ENCODE measurements at places on chromosomes 4 and X. TPM values are rescaled to one million over a fixed set of nuclear protein-coding genes. Genes with fewer than 3 reads are reported as not detected.

CT45A5 gene
- total RNA-seq: not detected

STARD8 gene
- total RNA-seq: 25.4 TPM

SLC2A9 gene
- total RNA-seq: 9.3 TPM

UNC5C gene
- total RNA-seq: 4.7 TPM

CDX4 gene
- total RNA-seq: not detected

MAGED4 gene
- total RNA-seq: 15.9 TPM

GRCh38 chr4:153295131-153295755, 49.2 kb upstream of the MND1 start:
- H3K36me3 ChIP-seq: no peaks in the 10 kb centered on the region
- peak overlapping the region; percentile 65 for H3K27ac ChIP-seq
- no peaks in the 10 kb centered on the region for H3K4me1 ChIP-seq
- H3K27me3 ChIP-seq: no peaks in the 10 kb centered on the region
- no peak overlapping the region for H3K4me3 ChIP-seq

- H3K4me1 ChIP-seq: no peaks in the 10 kb centered on the region
- H3K36me3 ChIP-seq: no peaks in the 10 kb centered on the region
- DNase-seq: no peak
- no peak overlapping the region for H3K4me3 ChIP-seq
Observed at GRCh38 chr4:168524006-168524405, 27.2 kb downstream of the PALLD start.

DNA sequence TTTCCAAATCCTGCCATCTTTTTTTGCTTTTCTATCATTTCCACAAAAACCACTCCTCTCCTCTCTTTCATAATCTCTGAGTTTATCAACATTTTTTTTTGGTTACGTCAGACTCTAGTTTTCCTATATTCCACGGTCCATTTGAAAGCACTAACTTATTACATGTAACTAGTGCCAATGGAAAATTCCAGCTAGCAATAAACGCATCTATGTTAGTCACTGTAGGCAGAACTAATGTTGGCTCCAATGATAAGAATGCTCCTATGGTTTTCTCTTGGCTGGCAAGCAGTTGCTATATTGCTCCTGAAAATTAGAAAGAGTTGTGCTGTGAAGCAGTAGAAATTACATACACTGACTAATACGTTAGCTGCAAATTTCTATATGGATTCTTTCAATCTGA, 634.6 kb upstream of the FTHL17 start:
- no peak overlapping the region for H3K27ac ChIP-seq
- no peak overlapping the region for H3K4me3 ChIP-seq
- no peaks in the 10 kb centered on the region for H3K27me3 ChIP-seq
- no peak for DNase-seq
- no peaks in the 10 kb centered on the region for H3K4me1 ChIP-seq

DNA sequence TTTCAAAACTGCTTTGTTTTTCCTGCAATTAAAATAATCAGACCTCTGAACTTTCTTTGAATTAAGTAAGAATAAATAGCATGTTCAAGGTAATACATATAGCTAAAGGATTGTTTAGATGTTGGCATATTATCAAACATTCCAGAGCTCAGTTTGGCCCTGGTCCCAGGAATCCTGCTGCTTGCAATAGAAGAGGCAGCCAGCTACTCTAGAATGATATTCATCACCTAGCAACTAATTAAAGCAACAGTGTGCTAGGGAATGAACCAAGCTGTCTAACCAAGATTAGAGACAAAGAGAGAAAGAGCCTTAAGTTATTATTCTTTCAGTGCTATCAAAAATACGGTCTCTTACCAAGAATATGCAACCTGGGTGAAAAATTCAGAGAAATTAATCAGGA, 460.9 kb downstream of the GABRG1 start:
- H3K36me3 ChIP-seq: no peaks in the 10 kb centered on the region
- no peaks in the 10 kb centered on the region for H3K4me1 ChIP-seq
- H3K4me3 ChIP-seq: no peak overlapping the region
- H3K27me3 ChIP-seq: no peaks in the 10 kb centered on the region
- DNase-seq: no peak

DNA sequence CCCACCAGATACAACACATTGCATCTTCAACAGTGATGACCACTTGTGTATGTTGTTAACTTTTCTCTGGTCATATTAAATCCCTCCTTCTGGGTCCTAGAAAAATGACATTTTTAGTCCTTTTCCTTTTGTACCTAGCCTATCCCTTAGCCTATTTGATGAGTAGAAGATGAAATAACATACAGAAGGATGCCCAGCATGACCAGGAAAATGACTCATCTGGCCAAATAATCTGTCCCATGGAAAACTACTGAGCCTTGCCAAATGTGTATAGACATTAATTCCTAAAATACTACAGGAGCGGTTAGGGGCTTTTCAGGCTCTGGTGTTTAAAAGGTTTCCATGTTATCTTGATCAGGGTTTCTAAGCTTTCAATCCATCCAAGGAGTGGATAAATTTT, 129.0 kb upstream of the KCNIP4 start:
- no peaks in the 10 kb centered on the region for H3K36me3 ChIP-seq
- no peaks in the 10 kb centered on the region for H3K27me3 ChIP-seq
- H3K4me3 ChIP-seq: no peak overlapping the region
- no peak for DNase-seq

DNA sequence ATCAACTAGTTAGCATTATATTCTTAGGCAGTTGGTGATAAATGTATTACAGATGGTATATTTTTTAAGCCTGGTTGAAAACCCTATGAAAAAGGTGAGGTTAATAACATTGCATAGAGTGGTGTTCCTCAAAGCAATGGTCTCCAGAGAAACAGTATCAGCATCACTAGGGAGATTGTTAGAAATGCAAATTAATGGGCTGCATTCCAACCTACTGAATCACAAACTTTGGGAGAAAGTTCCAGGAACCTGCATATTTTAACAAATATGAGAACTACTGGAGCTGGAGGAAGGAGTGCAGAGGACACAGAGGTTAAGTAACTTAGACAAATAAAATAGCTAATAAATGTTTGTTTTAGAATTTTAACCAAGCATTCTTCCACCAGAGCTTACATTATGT, 166.9 kb upstream of the PCDH10 start:
- H3K27me3 ChIP-seq: no peaks in the 10 kb centered on the region
- DNase-seq: no peak
- no peaks in the 10 kb centered on the region for H3K36me3 ChIP-seq
- no peak overlapping the region for H3K27ac ChIP-seq

DNA sequence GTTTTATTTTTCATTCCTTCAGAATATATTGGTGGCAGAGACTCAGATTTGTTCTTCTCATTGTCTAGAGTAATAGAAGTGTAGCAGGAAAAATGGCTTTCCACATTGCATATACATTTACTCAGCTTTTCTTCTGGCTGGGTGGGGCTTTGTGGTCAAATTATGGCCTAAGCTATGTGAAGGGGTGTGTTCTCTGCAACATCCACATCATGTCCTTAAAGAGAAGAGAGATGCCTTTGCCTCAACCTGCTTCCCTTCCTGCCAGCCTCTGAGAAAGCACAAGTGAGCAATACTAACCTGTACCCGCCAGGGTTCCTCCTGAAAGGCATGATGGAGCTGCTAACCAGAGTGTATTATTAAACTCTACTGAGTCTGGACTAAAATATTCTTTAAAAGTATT, 695.6 kb upstream of the FAM241A start:
- no peak for DNase-seq
- H3K27me3 ChIP-seq: no peaks in the 10 kb centered on the region
- no peaks in the 10 kb centered on the region for H3K4me1 ChIP-seq
- no peak overlapping the region for H3K27ac ChIP-seq
- H3K4me3 ChIP-seq: no peak overlapping the region

DNA sequence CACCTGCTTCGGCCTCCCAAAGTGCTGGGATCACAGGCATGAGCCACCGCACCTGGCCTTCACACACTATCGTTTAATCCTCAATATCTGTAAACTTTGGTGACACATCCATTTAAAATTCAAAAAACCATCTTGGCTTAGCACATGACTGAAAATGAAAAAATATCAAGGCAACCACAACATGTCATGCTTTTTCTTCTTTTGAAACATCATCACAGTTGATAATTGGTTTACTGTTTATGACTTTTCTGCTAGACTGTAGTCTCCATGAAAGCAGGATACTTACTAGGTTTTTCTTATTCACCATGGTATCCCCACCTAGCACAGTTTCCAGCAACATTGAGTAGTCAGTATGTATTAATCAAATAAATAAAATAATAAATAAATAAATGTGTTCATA, 11.0 kb downstream of the GNRHR start:
- H3K27ac ChIP-seq: no peak overlapping the region
- no peaks in the 10 kb centered on the region for H3K4me1 ChIP-seq
- no peaks in the 10 kb centered on the region for H3K27me3 ChIP-seq
- no peak overlapping the region for H3K4me3 ChIP-seq
- H3K36me3 ChIP-seq: no peaks in the 10 kb centered on the region

DNA sequence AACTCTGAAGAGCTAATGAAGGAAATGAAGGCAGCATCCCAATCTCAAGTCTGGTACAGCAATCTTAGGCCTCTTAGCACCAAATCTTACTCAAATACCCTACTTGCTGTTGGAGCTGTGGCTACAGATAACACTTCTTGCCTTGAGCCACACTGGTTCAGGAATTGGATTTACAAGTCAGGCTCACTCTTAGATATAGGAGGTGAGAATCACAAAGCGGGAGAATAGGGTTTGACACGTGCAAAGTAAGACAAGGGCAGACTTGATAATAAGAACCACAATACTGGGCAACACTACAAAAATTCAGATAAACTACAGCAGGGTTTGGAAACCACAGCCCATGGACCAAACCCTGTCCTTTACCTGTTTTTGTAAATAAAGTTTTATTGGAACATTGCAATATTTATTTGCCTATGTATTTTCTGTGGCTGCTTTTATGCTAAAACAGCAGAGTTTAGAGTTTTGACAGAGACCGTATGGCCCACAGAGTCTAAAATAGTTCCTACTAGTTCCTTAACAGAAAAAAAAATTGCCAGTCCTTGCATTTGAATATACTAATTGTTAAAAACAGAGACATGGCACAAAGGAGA, 9.3 kb upstream of the CUL4B start:
- H3K36me3 ChIP-seq: no peaks in the 10 kb centered on the region
- no peaks in the 10 kb centered on the region for H3K4me1 ChIP-seq
- H3K4me3 ChIP-seq: no peak overlapping the region
- H3K27ac ChIP-seq: no peak overlapping the region

GRCh38 chr4:116899561-116899960, 185.8 kb downstream of the TRAM1L1 start:
- no peaks in the 10 kb centered on the region for H3K4me1 ChIP-seq
- no peak overlapping the region for H3K27ac ChIP-seq
- no peak for DNase-seq
- H3K27me3 ChIP-seq: no peaks in the 10 kb centered on the region
- H3K4me3 ChIP-seq: no peak overlapping the region

GRCh38 chr4:161799710-161800109, 364.1 kb downstream of the FSTL5 start:
- no peaks in the 10 kb centered on the region for H3K27me3 ChIP-seq
- H3K4me1 ChIP-seq: no peaks in the 10 kb centered on the region
- H3K36me3 ChIP-seq: no peaks in the 10 kb centered on the region
- no peak overlapping the region for H3K27ac ChIP-seq
- no peak for DNase-seq

GRCh38 chr4:7649741-7650531, 215.2 kb upstream of the PSAPL1 start:
- no peaks in the 10 kb centered on the region for H3K27me3 ChIP-seq
- no peaks in the 10 kb centered on the region for H3K4me1 ChIP-seq
- no peak for DNase-seq
- no peak overlapping the region for H3K27ac ChIP-seq
- H3K4me3 ChIP-seq: no peak overlapping the region
- H3K36me3 ChIP-seq: no peaks in the 10 kb centered on the region

DNA sequence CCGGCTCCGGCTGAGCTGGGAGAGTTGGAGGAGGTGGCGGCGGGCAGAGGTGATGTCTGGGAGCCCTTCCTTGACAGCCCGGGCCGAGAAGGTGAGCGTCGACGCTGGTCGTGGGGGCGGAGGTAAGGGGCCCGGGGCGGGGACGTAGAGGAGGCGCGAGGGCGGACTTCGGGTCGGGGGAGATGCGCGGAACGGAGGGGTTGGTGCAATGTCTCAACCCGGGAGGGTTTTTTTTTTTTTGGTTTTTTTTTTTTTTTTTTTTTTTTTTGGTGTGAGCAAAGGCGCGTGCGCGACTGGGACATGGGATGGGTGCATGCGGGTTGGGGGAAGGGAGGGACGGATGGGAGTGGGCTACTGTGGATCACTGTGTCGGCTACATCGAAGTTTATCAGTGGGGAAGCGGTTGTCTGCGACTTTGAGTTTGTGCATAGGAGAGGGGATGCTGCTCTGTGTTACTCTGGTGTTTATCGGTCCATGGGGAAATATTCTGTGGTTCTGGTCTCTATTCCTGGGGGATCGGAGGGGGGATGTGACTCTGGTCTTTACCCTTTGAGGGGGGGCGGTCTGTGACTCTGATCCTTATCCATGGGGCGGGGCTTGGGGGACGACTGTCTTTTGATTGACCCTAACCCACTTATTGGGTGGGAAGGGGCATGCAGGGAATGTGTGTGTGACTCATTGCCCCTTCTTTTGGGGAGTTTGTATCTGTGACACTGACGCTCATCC, 537 bp downstream of the RBM10 start:
- no peaks in the 10 kb centered on the region for H3K4me1 ChIP-seq
- peak; percentile 27 for DNase-seq
- H3K36me3 ChIP-seq: no peaks in the 10 kb centered on the region
- H3K27me3 ChIP-seq: no peaks in the 10 kb centered on the region
- H3K27ac ChIP-seq: peak overlapping the region; percentile 95

DNA sequence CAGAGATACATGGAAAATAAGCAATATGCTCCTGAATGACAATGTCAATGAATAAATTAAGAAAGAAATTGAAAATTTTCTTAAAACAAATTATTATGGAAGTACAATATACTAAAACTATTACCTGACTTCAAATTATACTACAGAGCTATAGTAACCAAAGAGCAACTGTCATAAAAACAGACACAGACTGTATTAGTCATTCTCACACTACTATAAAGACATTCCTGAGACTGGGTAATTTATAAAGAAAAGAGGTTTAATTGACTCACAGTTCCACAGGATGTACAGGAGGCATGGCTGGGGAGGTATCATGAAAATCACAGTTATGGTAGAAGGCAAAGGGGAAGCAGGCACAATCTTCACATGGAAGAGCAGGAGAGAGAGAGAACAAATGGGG, 60.0 kb upstream of the CYSLTR1 start:
- no peaks in the 10 kb centered on the region for H3K4me1 ChIP-seq
- no peak for DNase-seq
- H3K27me3 ChIP-seq: peaks cover 2% of the 10 kb centered on the region
- no peaks in the 10 kb centered on the region for H3K36me3 ChIP-seq
- no peak overlapping the region for H3K27ac ChIP-seq

- no peaks in the 10 kb centered on the region for H3K4me1 ChIP-seq
- H3K27ac ChIP-seq: no peak overlapping the region
- no peak overlapping the region for H3K4me3 ChIP-seq
- no peak for DNase-seq
Observed at GRCh38 chrX:111609206-111609605, 71.8 kb upstream of the ALG13 start.

- H3K27ac ChIP-seq: no peak overlapping the region
- no peaks in the 10 kb centered on the region for H3K27me3 ChIP-seq
- no peak for DNase-seq
- H3K4me1 ChIP-seq: no peaks in the 10 kb centered on the region
- H3K4me3 ChIP-seq: no peak overlapping the region
Observed at GRCh38 chr4:145815626-145816025, 123.0 kb downstream of the ZNF827 start.

- DNase-seq: no peak
- H3K4me1 ChIP-seq: no peaks in the 10 kb centered on the region
- no peaks in the 10 kb centered on the region for H3K36me3 ChIP-seq
- peak overlapping the region; percentile 55 for H3K4me3 ChIP-seq
- no peaks in the 10 kb centered on the region for H3K27me3 ChIP-seq
- peak overlapping the region; percentile 94 for H3K27ac ChIP-seq
Observed at GRCh38 chrX:77786365-77786680, 307 bp upstream of the ATRX start.

GRCh38 chrX:153533091-153533490, 15.6 kb downstream of the ATP2B3 start:
- no peaks in the 10 kb centered on the region for H3K27me3 ChIP-seq
- H3K4me1 ChIP-seq: no peaks in the 10 kb centered on the region
- H3K36me3 ChIP-seq: no peaks in the 10 kb centered on the region
- no peak overlapping the region for H3K4me3 ChIP-seq
- no peak overlapping the region for H3K27ac ChIP-seq
